ENCODE measurements at places on chromosomes 5 and 9.
A peak's percentile ranks its signal among the peaks of the same experiment; 100 is the strongest.

DNA sequence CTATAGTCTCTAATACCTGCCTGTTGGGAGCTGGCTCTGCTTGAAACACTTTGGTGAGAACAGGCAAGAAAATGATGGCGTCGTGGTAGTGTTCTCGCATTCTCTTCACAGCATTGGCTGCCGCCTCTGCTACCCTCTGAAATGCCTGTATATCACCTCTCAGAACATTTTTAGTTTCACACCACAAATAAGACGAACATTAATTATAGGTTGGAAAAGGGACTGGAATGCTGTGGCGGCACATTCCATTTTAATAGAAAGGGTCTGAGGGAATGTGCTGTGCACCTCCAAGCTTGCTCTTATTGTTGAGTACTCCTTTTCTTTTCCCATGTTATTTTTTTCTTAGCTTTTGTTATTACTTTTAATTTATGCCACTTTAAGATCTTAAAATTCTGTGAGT is 134.6 kb upstream of the HMHB1 start:
- no peak overlapping the region for H3K27ac ChIP-seq
- H3K4me1 ChIP-seq, result no peaks in the 10 kb centered on the region
- DNase-seq, result no peak
- no peak overlapping the region for H3K4me3 ChIP-seq

DNA sequence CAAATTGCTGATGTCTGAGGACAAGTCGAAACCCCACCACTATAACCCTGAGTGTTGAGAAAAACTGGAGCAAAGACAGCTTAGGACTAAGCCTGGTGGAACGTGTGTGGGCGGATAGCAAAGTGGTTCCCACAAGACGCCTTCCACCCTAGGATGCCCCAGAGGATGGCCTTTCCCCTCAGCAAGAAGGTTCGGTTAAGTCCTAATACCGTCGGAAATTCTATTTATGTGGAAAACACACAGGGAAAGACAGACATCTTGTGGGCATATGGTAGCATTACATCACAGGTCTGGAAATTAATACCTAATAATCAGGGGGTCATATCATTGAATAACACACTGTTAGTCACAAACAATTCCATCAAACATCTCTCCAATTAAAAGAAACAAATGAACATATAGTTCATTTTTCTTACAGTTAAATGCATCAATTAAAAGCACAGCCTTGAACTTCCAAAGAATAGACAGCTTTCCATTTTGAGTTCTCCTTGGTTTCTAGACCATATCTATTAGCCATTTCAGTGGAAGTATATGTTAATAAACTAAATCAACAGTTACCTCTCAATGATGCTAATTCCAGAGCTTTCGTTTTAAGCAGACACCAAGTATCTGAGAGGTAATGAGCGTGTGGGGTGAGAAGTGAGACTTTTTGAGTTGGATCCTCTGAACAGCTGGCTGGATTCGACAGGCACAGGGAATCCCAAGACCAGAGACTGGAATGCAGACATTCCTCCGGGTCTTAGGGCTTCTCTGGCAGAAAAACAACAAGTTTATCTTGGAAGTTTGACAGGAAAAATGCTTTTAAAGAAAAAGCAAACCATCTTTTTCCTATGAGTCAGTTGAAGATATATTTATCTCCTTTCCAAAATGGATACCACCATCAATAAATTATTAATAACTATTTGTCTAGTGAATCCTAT is 2.9 kb upstream of the ICE1 start:
- no peaks in the 10 kb centered on the region for H3K36me3 ChIP-seq
- peaks cover 17% of the 10 kb centered on the region for H3K4me1 ChIP-seq
- H3K27me3 ChIP-seq, result no peaks in the 10 kb centered on the region
- no peak overlapping the region for H3K4me3 ChIP-seq
- H3K27ac ChIP-seq, result no peak overlapping the region

DNA sequence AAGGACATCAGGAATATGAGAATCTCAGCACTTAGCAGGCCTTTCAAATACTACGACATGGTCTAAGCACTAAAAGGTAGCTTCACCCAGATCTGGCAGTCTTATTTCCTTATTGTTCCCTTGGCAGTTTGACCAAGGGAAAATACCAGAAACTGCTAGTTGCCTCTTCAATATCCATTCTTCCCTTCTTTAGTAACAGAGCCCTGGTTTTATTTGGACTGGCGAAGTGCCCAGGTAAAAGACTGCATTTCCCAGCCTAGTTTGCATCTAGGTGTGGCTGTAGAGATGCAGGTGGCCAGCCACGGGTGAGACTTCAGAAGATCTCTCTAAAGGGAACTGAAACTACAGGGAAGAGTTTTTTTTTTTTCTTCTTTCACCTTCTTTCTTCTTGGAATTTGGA is 21.6 kb downstream of the DMRT2 start:
- H3K27ac ChIP-seq, result no peak overlapping the region
- H3K27me3 ChIP-seq, result no peaks in the 10 kb centered on the region
- H3K4me1 ChIP-seq, result no peaks in the 10 kb centered on the region
- no peaks in the 10 kb centered on the region for H3K36me3 ChIP-seq

GRCh38 chr9:108681851-108682590 is 173.8 kb downstream of the ACTL7B start:
- no peaks in the 10 kb centered on the region for H3K27me3 ChIP-seq
- H3K36me3 ChIP-seq, result no peaks in the 10 kb centered on the region
- DNase-seq, result no peak
- H3K27ac ChIP-seq, result no peak overlapping the region
- no peak overlapping the region for H3K4me3 ChIP-seq

- no peaks in the 10 kb centered on the region for H3K36me3 ChIP-seq
- H3K27ac ChIP-seq, result no peak overlapping the region
- DNase-seq, result no peak
- H3K27me3 ChIP-seq, result no peaks in the 10 kb centered on the region
- H3K4me3 ChIP-seq, result no peak overlapping the region
- peaks cover 48% of the 10 kb centered on the region for H3K4me1 ChIP-seq
Measured at GRCh38 chr5:68246802-68247201, 31.2 kb downstream of the PIK3R1 start.

DNA sequence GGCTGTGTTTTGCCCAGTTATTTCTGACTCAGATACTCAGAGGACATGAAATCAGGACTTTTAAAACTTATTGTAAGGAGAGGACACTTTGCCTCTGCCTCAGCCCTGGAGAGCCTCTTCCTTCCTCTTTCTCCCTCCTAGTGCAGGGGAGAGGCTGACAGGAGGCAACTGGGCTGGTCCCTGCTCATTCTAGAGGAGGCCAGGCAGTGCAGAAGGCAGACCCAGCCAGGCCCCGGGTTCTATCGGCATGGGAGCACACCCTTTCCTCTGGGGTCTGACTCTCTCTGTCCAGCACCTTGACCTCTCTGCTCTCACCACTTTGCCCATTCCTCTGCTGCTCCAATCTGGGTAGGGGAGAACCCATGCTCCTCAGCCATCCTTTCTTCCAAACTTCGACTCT is 16.0 kb upstream of the SMIM32 start:
- H3K27me3 ChIP-seq, result no peaks in the 10 kb centered on the region
- no peak for DNase-seq
- no peak overlapping the region for H3K4me3 ChIP-seq
- H3K36me3 ChIP-seq, result no peaks in the 10 kb centered on the region
- no peak overlapping the region for H3K27ac ChIP-seq
- H3K4me1 ChIP-seq, result no peaks in the 10 kb centered on the region

GRCh38 chr9:27311184-27311583 is 14.2 kb upstream of the EQTN start:
- no peak overlapping the region for H3K27ac ChIP-seq
- no peak overlapping the region for H3K4me3 ChIP-seq
- no peak for DNase-seq
- H3K27me3 ChIP-seq, result no peaks in the 10 kb centered on the region
- no peaks in the 10 kb centered on the region for H3K36me3 ChIP-seq

DNA sequence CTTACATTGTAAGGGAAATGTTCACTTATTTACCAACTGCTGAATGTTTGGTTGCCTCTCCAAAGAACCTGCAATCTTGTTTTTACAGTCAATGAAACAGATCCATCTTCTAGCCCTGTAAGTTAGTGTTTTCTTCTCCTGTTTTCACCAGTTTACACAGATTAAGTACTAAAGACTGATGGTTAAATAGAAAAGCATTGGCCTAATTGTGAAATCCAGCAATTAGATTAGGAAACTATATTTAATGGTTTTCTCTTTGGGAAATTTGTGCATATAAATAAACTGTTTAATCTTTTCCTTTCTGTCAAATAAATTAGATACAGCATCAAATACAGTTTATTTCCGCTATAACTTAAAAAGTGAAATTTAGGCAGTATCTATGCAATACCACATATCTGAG is 247.9 kb upstream of the MEF2C start:
- H3K27ac ChIP-seq, result no peak overlapping the region
- no peak overlapping the region for H3K4me3 ChIP-seq
- no peaks in the 10 kb centered on the region for H3K4me1 ChIP-seq
- H3K27me3 ChIP-seq, result no peaks in the 10 kb centered on the region
- DNase-seq, result no peak

DNA sequence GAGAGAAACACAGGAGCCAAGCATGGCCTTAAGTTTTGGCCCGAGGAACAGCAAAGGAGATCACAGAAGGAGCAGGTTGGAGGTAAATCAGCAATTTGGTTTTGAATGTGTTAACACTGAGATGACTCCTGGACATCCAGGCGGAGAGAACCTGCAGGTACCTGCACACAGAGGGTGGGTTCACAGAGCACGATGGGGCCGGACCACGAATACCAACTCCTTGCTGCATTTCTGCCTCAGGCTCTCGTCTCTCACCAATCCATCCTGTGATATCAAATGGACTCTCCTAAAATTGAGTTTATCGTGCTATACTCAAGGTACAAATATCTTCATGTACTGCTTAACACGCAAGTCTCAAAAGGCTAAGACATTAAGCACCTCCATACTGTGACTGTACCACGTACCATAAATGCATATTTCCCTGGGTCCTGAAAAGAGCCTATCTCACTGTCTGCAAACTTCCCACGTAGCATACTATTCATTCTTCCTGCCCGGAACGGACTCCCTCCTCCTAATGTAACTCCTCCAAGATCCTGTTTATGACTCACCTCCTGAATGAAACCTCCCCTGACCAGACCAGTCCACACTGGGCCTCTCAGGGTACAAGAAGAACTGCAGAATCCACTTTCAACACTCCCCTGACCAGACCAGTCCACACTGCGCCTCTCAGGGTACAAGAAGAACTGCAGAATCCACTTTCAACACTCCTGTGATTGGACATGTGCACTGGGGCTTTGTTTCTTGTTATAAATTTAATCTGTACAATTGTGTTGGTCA is 380.8 kb upstream of the RFX3 start:
- H3K4me1 ChIP-seq, result no peaks in the 10 kb centered on the region
- no peak for DNase-seq
- no peak overlapping the region for H3K4me3 ChIP-seq
- no peaks in the 10 kb centered on the region for H3K27me3 ChIP-seq
- H3K36me3 ChIP-seq, result no peaks in the 10 kb centered on the region
- H3K27ac ChIP-seq, result no peak overlapping the region

- no peak for DNase-seq
- no peaks in the 10 kb centered on the region for H3K4me1 ChIP-seq
- H3K27ac ChIP-seq, result peak overlapping the region; percentile 34
- H3K27me3 ChIP-seq, result peaks cover 26% of the 10 kb centered on the region
- no peaks in the 10 kb centered on the region for H3K36me3 ChIP-seq
- peak overlapping the region; percentile 29 for H3K4me3 ChIP-seq
Measured at GRCh38 chr5:181160152-181160754, 12.9 kb downstream of the OR2V2 start.

DNA sequence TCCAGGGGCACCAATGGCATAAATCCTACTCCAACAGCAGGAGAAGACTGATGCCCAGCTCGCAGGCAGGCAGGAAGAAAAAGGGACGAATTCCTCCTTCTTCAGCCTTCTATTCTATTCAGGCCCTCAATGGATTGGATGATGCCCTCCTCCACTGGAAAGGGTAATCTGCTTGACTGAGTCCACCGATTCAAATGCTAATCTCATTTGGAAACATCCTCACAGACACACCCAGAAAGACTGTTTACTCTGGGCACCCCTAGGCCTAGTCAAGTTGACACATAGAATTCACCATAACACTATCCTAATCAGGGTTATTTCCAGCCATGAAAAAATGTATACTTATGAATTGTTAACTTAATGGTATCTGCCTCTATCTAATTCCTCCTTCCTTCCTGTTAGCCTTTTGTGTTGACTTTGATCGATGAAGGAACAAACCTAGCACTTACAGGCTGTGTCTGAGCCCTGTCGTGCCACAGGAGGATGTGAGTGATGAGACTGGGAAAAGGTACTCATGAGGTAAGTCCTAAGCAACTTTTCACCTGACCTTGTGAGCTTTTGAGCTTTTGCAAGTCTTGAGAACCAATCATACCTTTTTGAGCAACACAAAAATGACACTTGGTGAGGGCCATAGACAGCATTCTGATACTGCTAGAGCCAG is 36.5 kb downstream of the FOXD1 start:
- DNase-seq, result no peak
- H3K4me1 ChIP-seq, result no peaks in the 10 kb centered on the region
- H3K27me3 ChIP-seq, result peaks cover 43% of the 10 kb centered on the region
- H3K36me3 ChIP-seq, result no peaks in the 10 kb centered on the region
- H3K27ac ChIP-seq, result no peak overlapping the region
- H3K4me3 ChIP-seq, result no peak overlapping the region

DNA sequence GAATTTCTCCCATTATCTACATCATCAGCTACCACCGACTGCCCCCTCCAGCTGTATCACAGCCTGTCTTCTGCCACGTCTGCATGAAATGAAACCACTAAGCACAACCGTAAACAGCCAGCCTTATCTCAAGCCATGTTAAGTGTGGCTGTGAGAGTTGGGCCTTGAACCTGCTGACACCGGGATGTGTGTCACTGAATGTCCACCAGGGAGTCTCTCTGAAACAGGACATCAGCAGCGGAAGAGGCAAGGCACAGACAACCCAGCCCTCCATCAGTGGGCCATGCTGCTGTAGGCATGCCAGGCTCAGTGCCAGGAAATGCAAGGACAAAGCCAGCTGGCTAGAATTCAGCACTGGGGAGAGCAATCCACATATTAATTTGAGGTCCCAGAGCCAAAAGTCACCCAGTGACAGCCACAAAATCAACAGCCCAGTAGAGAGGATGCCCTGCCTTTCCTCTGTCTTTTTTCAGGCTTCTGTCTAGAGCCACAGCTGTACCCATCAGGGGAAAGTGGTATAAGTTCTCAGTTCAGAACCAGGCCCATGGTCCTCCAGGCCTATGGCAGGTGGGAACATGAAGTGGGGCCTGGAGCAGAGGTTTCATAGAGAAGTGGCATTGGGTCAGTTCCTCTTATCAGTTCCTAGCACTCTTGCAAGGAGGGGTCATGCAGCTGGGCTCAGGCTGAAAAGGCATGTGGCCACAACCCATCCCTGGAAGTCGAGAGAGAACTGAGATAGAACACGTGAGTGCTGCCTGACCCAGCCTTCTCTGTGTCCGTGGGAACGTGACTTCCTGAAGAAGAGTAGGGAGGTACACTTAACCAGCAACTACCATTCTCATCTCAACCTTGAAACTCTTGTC is 199.4 kb downstream of the ESM1 start:
- peak overlapping the region; percentile 66 for H3K27ac ChIP-seq
- DNase-seq, result peak; percentile 85
- no peaks in the 10 kb centered on the region for H3K27me3 ChIP-seq
- H3K36me3 ChIP-seq, result no peaks in the 10 kb centered on the region
- no peak overlapping the region for H3K4me3 ChIP-seq

DNA sequence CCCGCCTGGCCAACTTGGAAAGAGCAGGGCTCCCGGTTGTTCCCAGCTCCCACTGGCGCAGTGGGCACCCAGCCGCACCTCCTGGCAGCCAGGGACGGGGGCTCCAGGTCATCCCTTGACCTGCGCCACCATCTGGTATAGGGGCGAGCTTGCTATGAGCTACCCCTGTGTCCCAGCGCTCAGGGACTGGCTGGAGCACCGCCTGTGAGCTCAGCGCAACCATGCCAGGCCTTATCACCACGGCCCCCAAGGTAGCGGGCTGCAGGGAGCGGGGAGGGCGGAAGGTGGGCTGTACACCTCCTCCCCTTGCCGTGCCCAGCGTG is 15.4 kb upstream of the RASA1 start:
- no peak overlapping the region for H3K27ac ChIP-seq
- H3K36me3 ChIP-seq, result no peaks in the 10 kb centered on the region
- no peaks in the 10 kb centered on the region for H3K4me1 ChIP-seq
- no peak overlapping the region for H3K4me3 ChIP-seq
- no peaks in the 10 kb centered on the region for H3K27me3 ChIP-seq

All from tibial artery (tissue), 4 donors.